NCI-H524 (cell line): ENCODE measurements at places on chromosomes 5 and 9.

- DNase-seq: no peak
Measured at GRCh38 chr5:66807743-66808142, 211.6 kb downstream of the MAST4 start.

DNA sequence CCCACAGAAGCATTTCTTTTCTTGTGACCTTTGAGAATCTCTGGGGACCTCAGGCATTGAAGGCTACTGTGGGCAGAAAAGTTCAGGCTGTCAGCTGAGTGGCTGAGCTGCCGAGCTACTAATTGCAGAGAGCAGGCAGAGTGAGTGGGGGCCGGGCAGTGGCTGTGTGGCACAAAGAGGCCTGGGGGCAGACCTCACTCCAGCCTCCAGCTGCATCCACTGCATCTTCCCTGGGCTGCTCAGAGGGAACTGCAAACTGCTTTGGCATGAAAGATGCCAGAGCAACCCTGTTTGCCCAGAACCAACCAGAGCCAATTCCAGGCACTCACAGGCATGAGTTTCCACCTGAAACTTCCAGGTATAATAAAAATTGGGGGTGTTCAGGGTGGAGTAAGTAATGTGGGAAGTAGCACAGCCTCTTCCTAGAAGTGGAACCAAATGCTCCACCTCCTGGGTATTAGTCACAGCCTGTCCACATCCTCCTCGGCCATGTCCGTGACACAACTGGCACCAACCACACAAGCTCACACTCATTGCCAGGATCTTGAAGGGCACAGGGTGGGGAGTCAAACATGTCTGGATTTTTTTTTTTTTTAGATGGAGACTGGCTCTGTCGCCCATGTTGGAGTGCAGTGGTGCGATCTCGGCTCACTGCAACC, 548.9 kb downstream of the BNC2 start:
- no peak for DNase-seq

DNA sequence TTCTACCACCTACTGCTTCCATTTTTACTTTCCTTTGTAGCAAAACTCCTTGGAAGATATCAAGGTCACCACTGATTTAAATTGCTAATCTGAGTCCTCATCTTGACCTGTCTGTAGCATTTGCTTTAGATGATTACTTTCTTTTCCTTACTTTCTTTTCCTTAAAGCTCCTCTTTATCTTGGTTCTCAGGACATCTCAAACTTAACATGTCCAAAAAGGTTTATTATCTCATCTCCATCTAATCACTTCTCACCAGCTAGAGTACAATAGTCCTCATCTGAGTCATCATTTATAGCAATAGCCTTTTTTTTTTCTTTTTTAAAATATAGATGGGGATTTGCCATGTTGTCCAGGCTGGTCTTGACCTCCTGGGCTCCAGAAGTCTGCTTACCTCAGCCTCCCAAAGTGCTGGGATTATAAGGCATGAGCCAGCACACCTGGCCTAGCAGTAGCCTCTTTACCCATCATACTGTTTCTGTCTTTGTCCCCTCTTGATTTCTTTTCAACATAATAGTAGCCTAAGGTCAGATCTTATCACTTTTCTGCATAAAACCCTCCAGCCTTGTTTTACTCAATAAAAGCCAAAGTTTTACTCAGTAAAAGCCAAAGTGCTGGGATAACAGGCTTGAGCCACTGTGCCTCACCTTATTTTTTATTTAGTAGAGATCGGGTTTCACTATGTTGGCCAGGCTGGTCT, 32.9 kb upstream of the GPR21 start:
- DNase-seq: no peak

DNA sequence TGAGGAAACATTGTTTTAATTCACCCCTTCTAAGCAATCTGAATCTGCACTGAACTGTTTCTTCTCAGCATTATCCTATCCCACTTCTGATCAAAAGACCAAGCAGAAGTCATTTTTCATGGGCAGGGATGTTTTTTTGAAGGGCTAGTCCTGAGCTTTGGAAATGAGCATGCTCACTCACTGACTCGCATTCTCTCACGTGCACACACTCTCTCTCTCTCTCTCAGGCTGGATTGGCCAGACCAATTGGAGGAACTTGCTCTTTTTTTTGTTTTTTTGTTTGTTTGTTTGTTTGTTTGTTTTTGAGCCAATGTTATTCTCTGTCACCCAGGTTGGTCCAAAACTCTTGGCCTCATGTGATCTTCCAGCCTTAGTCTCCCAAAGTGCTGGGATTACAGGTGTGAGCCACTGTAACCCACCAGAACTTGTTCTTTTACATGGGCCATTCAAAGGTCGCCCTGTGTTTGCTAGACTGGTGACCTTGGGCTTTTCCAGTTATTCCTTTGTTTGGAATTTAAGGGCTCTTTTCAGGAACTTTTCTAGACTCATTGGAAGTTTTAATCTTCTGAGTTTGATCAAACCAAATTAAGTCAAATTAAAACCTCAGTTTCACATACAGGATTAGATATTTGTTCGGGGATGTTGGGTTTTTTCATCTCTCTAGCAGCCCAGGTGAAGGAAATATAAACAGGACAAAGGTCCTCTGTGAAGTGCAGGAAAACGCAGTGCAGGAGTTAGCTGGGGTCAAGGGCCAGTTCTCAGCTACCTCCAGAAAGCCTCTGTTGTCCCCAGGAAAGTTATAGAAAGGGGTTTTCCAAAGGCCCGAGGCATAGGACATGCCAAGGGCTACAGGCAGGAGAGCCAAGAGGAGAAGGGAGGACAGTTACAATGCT, 13.1 kb downstream of the FAXDC2 start:
- DNase-seq: no peak

DNA sequence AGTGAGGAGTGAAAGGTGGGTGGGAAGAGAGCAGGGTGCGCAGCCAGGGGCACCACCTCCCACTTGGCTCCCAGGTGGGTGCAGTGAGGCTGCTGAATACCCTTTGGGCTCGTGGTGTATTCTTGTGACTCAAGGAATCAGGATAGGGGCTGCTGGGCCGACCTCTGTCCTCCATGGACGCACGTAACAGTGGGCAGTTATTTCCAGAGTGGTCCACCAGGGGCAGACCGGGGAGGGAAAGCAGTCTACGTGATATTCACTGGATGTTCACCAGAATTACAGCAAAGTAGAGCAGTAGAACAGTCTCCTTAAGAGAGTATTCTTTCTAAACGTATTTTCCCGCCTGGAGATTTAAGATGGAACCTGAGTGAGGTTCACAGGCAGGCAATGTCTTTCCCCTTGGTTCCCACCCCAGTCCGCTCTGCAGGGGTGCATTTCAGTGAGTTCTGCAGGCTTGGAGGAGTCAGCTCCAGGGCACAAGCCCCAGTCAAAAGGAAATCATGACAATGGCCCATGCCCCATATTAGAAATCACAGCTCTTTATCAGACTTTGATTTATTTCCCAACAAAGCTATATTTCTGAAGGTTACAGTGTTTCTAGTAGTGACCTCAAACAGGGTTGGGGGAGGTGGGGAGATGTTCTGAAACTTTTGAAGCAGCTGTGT, 88.7 kb downstream of the SYK start:
- DNase-seq: no peak

- no peak for DNase-seq
Measured at GRCh38 chr5:107919361-107919760, 248.6 kb upstream of the EFNA5 start.

GRCh38 chr5:148542812-148543211, 111.5 kb downstream of the HTR4 start:
- no peak for DNase-seq

DNA sequence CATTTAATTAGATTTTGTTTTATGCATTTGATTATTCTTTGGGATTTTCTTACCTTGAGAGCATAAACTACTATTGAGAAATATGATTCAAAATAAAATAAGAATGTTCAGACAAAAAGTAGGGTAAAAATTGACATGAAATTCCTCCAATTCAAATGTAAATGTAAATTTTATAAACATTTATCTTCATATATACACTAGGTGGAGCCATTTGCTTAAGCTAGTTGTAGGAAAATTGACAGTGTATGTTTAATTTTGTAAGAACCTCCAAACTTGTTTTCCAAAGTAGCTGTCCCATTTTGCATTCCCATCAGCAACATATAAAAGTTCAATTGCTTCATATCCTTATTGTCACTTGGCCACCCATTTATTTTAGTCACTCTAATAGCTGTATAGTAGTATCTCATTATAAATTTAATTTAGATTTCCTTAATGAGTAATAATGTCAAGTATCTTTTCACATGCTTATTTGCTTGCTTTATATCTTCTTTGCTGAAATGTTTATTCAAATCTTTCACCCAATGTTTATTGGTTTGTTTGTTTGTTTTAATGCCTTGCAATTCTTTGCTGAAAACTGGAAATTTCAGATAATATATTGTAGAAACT, 37.6 kb upstream of the SLCO6A1 start:
- DNase-seq: no peak

DNA sequence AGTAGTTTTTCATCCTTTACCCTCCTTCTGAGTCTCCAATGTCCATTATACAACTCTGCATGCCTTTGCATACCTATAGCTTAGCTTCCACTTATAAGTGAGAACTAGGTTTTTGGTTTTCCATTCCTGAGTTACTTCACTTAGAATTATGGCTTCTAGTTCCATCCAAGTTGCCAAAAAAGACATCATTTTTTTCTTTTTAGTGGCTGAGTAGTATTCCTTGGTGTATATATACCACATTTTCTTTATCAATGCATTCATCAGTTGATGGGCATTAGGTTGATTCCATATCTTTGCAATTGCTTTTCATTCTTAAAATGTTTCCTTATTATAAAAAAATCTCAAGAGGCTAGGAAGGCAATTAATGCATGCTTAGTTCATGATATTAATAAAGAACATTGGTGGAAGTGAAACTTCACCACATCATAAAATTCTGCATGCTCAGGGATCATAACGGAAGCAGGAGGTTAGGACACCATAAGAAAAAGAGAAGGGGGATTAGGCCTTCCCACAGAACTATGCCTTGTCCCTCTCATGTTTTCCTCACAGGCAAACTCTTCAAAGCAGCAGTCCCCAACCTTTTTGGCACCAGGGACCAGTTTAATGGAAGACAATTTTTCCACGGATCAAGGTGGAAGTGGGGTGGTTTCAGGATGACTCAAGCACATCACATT, 105.2 kb downstream of the FRMD3 start:
- no peak for DNase-seq

GRCh38 chr9:89418474-89418845, 79.5 kb downstream of the SEMA4D start:
- DNase-seq: no peak
